ENCODE measurements at places on chromosomes 4 and X.

DNA sequence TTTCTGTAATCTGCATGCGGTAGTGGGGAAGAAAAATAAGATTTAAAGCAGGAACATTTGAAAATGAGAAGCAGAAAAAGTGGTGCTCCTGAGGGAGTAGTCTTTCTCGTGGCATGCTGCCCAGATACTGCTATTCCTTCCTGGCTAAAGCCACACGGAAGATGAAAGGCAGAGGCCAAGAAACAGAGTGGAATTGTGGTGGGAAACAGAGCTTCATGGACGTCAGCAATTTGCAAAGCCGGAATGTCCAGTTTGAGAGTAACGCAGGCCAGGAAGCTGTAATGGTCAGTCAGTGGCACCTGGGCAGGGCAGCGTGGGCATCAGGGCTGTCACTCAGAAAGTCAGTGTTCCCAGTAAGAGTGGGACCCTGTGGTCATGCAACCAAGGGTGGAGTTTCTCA, 63.7 kb upstream of the FMR1 start:
- DNase-seq = no peak

GRCh38 chr4:38204339-38205035, 244.3 kb downstream of the PTTG2 start:
- no peak for DNase-seq

- DNase-seq = no peak
Measured at GRCh38 chr4:80614319-80614718, 278.8 kb downstream of the CFAP299 start.

DNA sequence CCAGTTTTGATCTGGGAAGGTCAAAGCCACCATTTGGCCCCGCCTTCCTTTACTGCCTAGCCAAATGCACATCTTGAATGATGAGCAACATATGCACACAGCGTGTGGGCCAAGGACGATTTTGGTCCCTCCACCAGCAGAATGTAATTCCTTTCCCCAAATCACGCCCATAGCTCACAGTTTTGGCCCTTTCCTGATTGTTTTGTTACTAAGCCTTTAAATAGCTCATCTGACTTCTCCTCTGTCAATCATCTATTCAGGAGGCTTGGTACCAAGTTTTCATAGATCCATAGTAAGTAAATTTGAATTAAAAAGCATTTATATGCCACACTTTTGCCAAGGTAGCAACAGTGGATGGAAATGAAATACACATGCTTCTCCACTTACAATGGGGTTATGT, 123.3 kb downstream of the NFKB1 start:
- no peak for DNase-seq

- DNase-seq = no peak
Measured at GRCh38 chr4:152102436-152103000, 341.7 kb upstream of the GATB start.

- peak; percentile 60 for DNase-seq
Measured at GRCh38 chrX:46601283-46601682, 27.7 kb downstream of the CHST7 start.

GRCh38 chrX:119790977-119791436, 423 bp downstream of the RPL39 start:
- peak; percentile 41 for DNase-seq

DNA sequence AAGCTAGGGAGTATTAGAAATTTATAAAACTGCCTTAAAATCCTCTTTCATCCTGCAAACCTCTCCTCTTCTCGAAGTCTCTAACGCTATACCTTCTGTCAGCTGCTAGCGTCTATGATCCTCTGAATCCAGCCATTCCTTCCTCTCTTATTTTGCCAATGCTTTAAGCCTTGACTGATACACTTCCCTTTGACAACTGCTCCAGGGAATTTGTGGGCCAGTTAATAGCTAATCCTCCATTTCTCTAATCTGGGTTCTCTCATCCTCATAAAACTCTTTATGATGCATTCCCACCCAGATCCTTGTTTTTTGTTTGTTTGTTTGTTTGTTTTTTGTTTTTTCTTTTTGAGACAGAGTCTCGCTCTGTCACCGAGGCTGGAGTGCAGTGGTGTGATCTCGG, 293.6 kb upstream of the PUDP start:
- DNase-seq = no peak

- no peak for DNase-seq
Measured at GRCh38 chr4:106208481-106209460, 107.2 kb downstream of the TBCK start.

DNA sequence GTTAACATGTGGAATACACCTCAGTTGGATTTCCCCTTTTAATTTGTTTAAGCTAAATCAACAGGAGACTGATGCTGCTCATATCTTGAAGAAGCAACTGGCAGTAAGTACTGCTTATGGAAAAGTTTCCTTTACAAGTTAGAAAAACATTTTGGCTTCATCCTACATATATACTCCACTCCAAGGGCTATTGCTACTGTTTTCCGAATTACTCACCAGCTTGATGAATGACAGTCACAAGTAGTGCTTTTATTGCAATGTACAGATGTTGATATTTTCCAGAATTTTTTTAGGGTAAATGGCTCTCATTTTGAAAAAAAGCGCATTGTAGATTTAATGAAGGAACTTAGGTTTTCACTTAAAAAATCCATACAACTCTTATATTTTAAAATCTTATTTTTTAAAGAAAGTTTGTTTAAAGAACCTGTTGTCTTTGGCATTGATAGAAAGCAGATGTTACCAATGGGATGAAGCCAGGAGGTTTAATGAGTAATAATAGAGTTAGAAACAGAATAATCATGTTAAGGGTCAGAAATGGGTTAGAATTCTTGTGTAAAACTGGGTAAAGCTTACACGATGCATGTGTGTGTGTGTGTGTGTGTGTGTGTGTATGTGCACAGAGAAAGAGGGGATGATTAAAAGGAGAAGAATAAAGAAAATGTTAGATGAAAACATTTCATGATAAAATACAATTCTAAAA, 272.9 kb downstream of the CFAP299 start:
- DNase-seq = no peak

GRCh38 chrX:10178866-10179463, 22.2 kb downstream of the CLCN4 start:
- DNase-seq = no peak

- DNase-seq = no peak
Measured at GRCh38 chr4:3867403-3868100, 101.4 kb downstream of the ADRA2C start.

- no peak for DNase-seq
Measured at GRCh38 chr4:81518762-81519426, 47.2 kb upstream of the RASGEF1B start.

DNA sequence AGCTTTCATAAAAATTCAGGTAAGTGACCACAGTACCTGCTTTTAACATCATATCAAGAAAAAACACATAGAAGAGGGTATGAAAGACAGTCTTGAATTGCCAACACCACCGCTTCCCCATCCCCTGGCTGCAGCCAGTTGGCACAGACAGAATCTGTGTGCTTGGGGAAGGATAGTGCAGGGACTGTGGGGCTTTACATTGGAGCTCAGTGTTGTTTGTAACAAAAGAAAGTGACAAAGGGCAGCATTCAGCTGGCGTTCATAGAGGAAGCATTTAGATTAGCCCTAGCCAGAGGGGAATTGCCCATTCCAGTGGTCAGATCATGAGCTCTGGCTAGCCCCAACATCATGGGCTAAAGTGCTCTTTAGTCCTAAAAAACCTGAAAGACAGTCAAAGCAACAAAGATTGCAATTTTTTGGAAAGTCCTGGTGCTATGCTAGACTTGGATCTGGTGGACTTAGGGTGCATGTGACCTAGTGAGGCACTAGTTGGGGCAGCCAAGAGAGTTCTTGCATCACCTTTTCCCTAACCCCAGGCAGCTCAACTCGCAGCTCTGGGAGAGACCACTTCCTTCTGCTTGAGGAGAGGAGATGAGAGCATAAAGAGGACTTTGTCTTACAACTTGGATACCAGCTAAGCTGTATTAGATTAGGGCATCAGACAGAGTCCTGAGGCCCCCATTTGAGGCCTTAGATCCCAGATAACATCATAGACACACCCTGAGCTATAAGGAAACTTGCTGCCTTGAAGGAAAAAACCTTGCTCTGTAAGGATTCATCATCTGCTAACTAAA, 1602.4 kb upstream of the ADGRL3 start:
- DNase-seq = peak; percentile 8

GRCh38 chr4:183797445-183798300, 107.4 kb upstream of the STOX2 start:
- DNase-seq = peak; percentile 11

DNA sequence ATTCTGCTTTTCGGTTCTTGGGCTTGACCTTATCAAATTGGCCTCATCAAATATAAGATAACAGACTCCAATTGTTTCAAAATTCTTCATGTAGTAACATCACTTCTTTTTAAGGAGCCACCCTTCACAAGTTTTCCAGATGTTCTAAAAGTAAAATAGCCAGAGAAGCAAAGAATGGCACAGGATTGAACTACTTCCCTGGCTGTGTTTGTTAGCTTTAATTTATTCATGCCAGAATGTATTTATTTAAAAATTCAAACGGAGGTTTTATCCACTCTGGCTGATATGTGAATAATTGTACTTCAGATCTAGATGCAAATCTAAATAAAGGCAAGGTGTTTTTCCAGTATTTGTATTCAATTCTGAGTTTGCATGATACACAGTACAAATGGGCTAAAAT, 581.3 kb upstream of the TENM3 start:
- DNase-seq = no peak

GRCh38 chr4:177033632-177034031, 240.9 kb upstream of the VEGFC start:
- DNase-seq = no peak

- DNase-seq = no peak
Measured at GRCh38 chr4:186441502-186441901, 113.9 kb downstream of the MTNR1A start.

DNA sequence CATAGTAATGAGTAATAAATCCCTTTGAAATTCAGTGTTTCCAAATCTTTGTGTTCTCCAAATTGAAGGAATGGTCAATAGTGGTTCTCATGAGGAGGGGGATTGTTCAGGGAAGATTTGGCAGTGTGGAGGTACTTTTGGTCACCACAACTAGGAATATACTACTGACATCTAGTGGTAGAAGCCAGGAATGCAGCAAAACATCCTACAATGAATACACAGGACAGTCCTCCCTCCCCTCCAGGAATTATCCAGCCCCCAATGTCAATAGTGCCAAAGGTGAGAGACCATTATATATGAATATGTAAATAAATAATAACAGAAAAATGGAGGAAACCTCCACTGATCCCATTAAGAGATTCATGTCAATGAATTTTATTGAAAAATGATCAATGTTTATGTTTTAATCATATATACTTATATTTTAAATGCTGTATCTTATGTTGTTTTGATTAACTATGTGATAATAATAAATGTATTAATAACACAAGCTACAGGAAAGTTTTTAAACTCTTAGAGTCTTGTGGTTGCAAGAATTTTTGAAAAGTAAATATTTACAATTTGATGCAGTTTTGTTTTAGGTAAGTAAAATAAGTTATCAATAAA, 14.4 kb upstream of the FAM9A start:
- DNase-seq = peak; percentile 40

DNA sequence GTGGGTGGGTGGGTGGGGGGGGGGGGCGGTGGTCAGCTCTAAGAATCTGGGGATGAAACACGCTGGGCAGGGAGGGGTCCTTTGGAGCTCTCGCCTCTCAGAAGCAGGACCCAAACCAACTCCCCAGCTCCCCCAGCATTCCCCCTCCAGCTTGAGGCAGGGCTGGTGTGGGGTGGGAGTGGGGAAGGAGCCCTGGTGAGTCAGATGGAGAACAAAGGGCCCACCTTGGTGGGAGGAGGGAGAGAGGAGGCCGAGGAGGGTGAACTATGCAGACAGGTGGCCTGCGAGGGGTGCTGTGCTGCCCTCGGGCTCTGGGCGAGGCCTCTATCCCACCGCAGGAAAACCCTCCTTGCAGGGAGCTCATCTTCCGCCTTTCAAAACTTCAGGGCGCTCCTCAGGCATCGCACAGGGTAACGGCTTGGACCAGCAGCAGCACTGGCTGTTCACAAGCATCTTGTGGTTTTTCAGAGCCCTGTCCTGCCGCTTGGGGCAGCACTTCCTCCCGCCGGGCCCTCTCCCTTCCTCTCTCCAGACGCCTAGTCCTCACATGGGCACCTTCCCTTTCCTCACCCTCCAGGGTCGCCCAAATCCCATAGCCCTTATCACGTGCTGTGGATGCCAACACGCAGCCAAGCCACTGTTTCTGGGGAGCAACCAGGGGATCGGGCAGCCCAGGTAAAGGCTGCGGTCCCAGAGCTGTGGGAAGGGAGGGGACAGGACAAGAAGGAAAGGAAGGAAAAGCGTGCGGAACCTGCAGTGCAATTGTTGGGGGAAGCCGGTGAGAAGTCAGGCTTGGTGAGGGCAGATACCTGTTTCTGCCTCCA, 34.0 kb upstream of the GRPEL1 start:
- peak; percentile 79 for DNase-seq

- peak; percentile 90 for DNase-seq
Measured at GRCh38 chr4:75985116-75985515, 5.6 kb downstream of the SDAD1 start.

- DNase-seq = peak; percentile 89
Measured at GRCh38 chr4:82776925-82777542, 21.6 kb downstream of the SCD5 start.

GRCh38 chrX:81238166-81238565, 36.3 kb downstream of the SH3BGRL start:
- DNase-seq = no peak

GRCh38 chrX:145532176-145532780, 285.0 kb downstream of the SPANXN1 start:
- no peak for DNase-seq

- no peak for DNase-seq
Measured at GRCh38 chrX:106649523-106650428, 38.0 kb downstream of the RADX start.

- peak; percentile 20 for DNase-seq
Measured at GRCh38 chr4:76251441-76252270, at the start of gene FAM47E. FAM47E (plus strand) TSS chr4:76251721; CDS start chr4:76251747, 26 bp downstream.

GRCh38 chrX:46444011-46444410, 101.2 kb downstream of the ZNF674 start:
- DNase-seq = peak; percentile 86

- DNase-seq = no peak
Measured at GRCh38 chr4:118175506-118175905, 141.2 kb downstream of the NDST3 start.

- no peak for DNase-seq
Measured at GRCh38 chr4:101009471-101009870, 337.9 kb downstream of the PPP3CA start.
